ENCODE measurements at places on chromosomes 2 and 18.

DNA sequence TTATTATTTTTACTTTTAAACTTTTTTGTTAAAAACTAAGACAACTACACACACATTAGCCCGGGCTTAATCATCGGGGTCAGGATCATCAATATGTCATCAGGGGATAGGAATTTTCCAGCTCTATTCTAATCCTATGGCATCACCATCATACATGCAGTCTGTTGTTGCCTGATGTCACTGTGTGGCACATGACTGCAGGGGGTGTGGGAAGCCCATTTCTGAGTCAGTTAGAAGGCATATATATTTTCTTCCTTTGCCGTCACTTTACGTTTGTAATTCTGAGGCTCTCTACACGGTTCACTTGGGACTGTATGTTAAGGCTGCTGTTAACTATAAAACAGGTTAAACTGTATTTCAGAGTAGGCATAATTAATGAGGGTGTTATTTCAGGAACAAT is 144.4 kb upstream of the ITGA6 start:
- DNase-seq = peak; percentile 87

GRCh38 chr2:60354713-60355112 is 198.7 kb downstream of the BCL11A start:
- no peak for DNase-seq

GRCh38 chr2:72136331-72136730 is 11.3 kb downstream of the CYP26B1 start:
- DNase-seq = no peak

- DNase-seq = peak; percentile 64
Observed at GRCh38 chr18:22559414-22560274, 141.9 kb upstream of the CTAGE1 start.

GRCh38 chr2:119338272-119338671 is 28.4 kb downstream of the C2orf76 start:
- DNase-seq = no peak

- DNase-seq = no peak
Observed at GRCh38 chr18:45997700-45998151, 30.6 kb upstream of the EPG5 start.

GRCh38 chr2:127913808-127914457 is 28.2 kb upstream of the AMMECR1L start:
- DNase-seq = peak; percentile 22

- DNase-seq = no peak
Observed at GRCh38 chr18:61554946-61555361, 221.7 kb downstream of the CDH20 start.

GRCh38 chr2:12169721-12170120 is 423.3 kb downstream of the LPIN1 start:
- peak; percentile 31 for DNase-seq

DNA sequence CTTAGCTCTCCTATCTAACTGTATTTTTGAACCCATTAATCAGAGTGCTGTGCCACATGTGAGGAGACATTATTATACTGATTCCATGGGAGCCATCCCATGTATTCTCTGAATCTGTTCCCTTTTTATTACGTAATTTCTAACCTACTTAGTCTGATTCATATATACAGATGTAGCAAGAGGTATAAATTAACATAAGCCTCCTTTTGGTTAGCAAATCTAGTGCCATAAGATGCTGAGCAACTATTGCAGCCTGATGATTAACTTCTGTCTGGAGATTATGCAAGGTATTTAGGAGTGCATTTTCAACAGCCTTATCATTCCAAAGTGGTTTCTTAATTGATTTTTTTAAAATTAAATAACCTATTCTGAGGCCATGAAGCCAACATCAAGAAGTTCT is 114.1 kb upstream of the MSH2 start:
- DNase-seq = peak; percentile 36

GRCh38 chr18:50099725-50100407 is 95.1 kb downstream of the MYO5B start:
- DNase-seq = no peak

- DNase-seq = no peak
Observed at GRCh38 chr18:54612237-54612636, 21.2 kb downstream of the DYNAP start.

- no peak for DNase-seq
Observed at GRCh38 chr2:233380132-233380895, 26.0 kb downstream of the DGKD start.

DNA sequence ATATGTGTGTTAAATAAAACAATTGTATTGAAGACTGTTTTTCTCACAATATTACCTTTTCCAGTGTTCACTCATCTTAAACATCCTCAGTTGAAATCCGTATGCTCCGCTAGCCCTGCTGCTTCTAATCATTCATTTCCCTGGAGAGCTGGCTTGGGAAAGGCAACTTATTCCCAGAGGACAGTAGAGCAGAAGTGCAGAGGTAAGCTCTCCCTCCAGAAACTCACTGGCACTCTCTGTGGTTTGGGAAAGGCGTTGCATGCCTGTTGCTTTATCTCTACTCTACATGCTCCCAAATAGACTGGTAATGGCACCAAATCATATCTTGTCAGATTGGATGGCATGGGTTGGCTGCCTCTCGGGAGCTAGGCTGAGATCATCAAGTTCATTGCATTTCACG is 117.1 kb upstream of the BOD1L2 start:
- no peak for DNase-seq

GRCh38 chr2:120493231-120493630 is 147.3 kb downstream of the INHBB start:
- DNase-seq = no peak

Data from RCC 7860 (cell line).